ENCODE measurements at places on chromosomes 1 and 21.

DNA sequence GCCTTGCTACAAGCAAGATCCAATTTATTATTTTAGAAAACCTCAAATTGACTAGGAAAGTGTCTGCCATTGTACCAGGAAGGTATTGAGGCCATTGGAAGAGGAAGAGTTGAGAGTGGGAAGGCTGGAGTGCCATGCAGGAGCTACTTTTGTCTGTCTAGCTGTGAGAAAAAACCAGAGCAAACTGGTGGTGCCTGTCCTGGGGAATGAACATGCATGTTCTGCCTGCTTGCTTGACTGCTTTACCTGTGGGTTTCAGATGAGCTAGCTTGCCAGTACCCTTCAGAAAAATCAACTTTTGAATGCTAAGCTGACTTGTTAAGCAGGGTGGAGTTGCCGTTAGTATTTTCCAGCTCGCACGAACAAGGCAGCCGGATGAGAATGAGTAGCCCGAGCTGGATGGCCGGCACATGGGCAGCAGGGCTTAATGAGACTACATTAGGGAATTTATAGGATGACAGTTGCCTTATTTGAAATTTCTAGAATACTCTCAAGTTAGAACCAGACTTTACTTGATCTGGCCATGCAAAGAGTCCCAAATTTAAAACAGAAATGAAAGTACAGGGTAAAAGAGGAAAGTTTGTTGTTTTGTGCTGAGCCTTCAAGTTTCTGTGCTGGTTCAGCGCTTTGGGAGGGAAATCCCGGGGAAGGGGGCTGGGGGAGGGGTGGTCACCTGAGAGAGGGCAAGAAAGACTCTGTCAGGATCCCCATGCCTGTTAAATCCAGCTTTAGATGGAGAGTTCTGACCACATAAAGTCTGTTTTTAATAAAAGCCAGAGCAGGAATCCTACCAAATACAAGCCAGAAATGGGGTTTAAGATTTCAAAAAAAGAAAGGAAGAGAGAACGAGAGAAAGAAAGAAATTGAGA lies 29.6 kb upstream of the C1orf105 start:
- DNase-seq: no peak

DNA sequence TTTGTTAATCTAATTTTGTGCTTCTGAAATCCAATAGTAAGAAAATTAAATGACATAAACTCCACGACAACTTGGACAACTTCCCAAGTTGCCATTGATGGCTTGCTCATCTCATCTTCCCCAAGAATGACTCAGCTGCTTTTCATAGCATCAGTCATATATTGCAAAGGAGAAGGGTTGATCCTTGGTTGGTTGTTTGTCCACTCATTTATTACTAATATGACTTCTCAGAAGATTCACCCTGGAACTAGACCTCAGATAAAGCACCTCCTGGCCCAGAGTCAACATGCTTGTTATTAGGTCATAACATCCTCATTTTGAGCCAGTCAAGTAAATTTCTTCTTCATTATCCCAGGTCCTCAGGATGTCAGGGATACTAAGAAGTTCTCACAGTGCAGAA lies 2.3 kb upstream of the LCE3D start:
- no peak for DNase-seq

GRCh38 chr1:48026275-48026674 lies 29.1 kb upstream of the TRABD2B start:
- DNase-seq: peak; percentile 48

DNA sequence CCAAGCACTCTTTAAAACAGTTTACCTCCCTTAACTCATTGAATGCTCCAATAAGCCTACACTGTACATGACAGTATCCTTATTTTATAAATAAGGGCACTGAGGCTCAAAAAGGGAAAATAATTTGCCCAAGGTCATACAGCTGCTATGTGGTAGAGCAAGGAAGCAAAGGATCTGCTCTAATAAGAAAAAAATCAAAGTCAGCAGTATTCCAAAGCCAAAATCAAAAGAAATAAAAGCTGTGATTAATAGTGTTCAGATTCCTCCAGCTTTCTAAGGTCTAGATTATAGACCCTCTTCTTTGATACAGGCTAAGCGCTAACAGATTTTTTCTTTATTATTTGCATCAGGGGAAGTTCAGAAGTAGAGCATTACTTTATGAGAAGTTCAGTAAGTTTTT lies 39.3 kb downstream of the IL12RB2 start:
- DNase-seq: no peak

DNA sequence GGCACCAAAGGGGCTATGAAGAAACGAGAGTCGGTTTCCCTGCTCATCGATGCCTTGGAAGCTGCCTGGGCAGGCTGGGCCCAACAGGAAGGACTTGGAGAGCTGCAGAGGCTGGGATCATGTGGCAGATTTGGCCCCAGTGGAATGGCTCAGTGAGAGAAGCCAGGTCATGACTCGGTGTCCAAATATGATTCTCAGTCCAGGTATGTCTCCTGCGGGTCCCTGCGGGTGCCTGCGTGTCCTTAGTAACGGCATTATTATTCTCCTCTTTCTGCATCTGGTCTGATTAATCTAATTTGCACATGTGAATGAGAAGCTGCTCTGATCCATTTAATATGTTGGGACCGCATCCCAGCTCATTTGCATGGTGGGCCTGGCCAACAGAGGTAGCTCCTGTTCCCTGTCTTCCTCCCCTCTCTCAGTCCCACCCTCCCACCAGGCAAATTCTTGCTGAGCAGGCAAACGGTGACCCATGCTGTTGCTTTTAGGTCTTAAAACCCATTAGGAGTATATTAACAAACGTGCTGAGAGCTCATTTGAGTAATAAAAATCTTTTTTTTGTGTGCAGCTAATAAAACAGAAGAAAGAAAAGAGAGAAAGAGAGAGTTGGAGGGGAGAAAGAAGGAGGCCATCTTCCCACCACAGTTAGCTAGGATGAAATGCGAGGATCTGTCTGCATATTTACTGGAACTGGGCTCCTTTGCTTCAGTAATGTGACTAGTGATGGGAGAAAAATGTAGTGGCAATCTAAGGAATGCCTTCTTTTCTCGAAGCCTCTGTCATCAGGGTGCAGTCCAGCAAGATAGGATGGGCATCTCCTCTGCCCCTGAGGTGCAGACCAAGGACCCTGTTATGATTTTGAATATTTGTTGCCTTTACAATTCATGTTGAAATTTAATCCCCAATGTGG lies 133.5 kb downstream of the HMGB4 start:
- no peak for DNase-seq

DNA sequence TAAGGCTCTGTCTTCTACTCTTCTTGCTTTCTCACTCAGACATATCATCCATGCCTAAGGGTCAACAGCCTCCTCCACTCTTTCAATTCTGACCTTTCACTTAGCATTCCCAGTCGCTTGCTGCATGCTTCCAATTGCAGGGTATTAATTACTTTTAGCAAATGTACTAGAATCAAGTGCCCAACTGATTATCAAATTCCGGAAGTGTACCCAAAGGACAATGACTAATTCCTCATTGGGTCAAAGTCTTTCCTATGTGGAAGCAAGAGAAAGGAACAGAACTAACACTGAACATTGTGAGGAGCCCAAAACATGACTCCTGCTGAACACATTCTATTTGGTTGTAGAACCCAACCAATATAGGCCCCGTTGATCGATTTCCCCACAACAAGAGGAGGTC lies 101.8 kb downstream of the APP start:
- DNase-seq: no peak

- DNase-seq: no peak
Measured at GRCh38 chr1:70864302-70864701, 183.3 kb downstream of the PTGER3 start.

DNA sequence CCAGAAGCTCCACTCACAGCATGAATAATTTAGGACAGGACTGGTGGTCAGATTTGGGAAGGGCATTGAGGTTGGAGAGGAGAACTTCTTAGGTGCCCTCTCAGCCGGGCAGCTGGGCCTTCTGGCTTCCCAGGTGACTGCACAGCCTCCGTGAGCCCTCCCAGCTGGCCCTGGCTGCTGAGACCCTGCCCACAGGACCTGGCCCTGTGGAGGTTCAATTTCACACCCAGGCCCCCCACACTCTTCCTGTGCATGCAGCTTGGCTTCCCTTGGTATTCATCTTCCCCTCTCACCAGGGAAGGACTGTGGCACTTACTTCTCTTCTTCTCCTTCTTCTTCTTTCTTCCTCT lies 50.6 kb downstream of the NDUFS5 start:
- DNase-seq: no peak

- DNase-seq: no peak
Measured at GRCh38 chr1:177783051-177783450, 186.8 kb downstream of the SEC16B start.

DNA sequence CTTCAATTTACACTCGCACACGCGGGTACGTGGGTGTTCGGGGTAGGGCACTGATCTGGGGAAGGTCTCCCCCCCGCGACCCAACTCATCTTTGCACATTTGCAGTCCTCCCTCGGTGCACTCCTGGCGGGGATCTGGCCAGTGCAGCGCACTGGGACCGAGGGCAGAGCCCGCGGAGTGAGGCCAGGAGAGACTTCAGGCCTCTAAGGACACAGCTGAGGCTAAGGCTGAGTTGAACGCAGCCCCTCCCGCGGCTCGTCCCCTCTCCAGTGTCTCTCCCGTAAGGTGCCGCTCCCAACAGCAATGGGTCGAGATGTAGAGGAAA lies 936 bp upstream of the NCAM2 start:
- no peak for DNase-seq

DNA sequence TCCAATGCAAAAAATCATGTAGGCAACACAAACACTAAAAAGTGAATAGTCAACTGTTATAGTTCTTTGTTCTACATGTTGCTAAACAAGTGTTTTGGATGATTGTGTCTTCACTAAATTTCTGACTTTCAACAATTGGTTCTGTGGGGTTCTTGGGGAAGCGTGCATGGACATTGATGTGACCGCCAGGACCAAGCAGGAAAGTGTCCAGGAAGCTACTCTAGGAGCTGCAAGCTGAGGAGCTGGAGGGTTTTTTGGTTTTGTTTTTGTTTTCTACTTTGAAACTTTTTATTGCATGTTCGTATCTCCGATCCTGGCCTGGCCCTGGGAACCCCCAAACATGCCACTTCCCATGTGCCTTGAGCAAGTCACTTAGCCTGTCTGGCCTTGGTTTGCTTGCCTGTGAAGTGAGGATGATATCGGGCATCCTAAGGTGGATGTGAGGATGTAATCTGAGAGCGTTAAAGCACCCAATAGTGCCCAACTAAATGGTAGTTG lies 8.0 kb downstream of the TMPRSS3 start:
- DNase-seq: no peak

DNA sequence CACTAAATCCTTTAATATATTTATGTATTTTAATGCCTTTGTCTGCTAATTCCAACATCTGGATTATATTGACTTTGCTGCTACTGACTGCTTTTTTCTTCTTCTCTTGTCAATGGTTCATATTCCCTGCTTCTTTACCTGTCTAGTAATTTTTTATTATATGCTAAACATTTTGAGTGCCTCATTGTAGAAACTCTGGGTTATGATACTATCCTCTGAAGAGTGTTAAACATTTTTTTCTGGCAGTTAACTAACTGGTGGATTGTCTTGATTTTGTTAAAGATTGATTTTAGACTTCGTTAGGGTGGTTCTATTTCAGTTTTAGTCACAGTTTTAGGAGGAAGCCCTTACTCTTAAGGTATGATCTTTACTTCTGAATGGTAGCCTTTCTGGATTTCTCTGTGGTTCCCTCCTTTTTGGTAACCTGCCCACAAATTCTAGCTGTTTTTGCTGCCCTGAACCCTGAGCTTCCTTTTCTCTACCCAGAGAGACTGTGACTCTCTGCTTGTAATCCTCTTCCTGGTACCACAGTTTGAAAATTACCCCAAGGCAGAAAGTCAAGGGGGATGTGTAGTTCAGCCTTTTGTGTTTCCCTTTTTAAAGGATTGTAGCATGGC lies 81.9 kb downstream of the DHRS3 start:
- no peak for DNase-seq

GRCh38 chr1:201740670-201741111 lies 88.3 kb upstream of the IPO9 start:
- no peak for DNase-seq

DNA sequence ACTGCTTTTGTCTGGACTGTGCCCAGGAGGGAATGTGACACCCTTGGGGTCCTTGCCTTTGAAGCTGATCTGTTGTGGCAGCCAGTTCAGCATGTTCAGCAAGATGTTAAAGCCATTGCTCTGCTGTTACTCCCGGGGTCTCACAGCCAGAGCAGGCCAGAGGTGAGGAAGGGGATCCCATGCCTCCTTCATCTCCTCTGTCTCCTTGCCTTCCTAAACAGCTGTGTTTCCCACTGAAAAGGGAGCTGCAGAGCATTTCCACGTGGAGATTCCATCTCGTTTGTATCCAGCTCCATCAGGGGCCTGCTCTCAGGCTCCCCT lies 135.8 kb upstream of the COL6A1 start:
- no peak for DNase-seq

DNA sequence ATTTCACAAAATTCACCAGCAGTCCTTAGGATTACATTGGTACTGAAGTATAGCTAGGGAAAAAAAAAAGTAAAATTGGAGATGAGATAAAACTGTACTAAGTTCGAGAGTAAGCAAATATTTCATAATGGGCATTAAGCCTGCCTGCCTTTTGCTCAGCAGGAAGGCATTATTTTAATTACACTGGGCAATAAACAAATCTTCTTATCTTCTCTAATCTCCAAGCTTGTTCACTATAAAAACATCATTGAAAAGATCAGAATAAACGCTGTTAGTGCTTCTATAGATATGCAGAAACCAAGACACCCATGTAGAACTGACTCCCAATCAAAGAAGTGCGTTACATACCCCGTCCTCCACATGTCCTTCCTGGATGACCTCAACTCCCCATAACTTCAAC lies 174.2 kb upstream of the CHODL start:
- DNase-seq: no peak

- no peak for DNase-seq
Measured at GRCh38 chr1:160499631-160500030, 23.4 kb downstream of the SLAMF6 start.

Data from COLO829 (cell line).